ENCODE measurements at places on chromosomes 16 and 17. TPM values are rescaled to one million over a fixed set of nuclear protein-coding genes. Genes with fewer than 3 reads are reported as not detected.
A peak's percentile ranks its signal among the peaks of the same experiment; 100 is the strongest.

GRCh38 chr16:49484936-49485335 lies 111.3 kb downstream of the C16orf78 start:
- DNase-seq = no peak

DNA sequence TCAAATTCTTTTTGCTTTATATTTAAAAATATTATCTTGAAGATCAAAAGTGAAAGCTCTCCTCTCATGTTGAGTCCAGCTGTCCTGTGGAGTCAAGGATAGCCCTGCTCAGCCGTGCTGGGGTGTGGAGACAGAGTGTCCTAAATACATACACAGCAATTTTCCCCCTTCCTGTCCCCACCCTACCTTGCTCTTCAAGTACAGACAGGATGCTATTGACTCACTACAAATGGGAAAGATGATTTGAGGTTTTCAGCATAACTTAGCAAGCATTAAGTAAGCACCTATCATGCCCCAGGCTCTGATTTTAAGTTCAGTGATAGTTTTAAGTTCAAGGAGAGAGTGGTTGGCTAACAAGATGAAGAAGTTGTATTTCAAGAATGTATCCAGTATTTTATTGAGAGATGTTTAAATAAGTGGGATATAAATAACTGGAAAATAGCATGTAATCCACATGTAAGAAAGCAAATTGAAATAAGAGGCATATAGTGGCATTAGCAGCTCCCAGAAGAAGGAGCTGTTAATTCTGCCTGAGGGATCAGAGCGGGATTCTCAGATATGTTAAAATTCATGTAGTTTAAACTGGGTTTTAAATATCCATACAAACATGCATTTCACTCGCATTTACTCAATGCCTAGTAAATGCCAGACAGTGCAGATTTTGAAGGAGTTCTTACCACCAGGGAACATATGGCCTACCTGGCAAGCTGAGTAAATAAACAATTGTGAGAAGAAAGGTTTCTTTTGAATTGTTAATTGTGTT lies 183.5 kb upstream of the ANKFN1 start:
- no peak for DNase-seq

GRCh38 chr17:50108556-50108955 lies 13.4 kb downstream of the PDK2 start:
- DNase-seq = no peak

DNA sequence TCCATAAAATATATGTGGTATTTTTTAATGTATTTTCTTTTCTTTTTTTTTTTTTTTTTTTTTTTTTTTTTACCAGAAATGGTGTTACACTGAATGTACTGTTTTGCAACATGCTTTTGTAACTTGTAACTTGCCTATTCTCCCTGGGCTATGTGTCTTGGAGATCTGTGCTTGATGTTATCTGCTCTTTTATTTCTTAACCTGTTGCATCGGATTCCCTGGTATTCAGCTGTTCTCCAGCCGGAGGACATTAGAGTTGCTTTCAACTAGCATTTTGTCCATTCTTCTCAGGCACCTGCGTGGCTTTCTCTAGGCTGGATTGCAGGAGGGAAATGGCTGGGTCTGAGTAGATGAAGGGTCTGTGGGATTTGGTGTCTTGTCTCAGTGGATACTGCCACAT lies 47.4 kb downstream of the KATNIP start:
- DNase-seq = no peak

GRCh38 chr17:41417127-41417526 lies 7.3 kb downstream of the KRT37 start:
- no peak for DNase-seq

DNA sequence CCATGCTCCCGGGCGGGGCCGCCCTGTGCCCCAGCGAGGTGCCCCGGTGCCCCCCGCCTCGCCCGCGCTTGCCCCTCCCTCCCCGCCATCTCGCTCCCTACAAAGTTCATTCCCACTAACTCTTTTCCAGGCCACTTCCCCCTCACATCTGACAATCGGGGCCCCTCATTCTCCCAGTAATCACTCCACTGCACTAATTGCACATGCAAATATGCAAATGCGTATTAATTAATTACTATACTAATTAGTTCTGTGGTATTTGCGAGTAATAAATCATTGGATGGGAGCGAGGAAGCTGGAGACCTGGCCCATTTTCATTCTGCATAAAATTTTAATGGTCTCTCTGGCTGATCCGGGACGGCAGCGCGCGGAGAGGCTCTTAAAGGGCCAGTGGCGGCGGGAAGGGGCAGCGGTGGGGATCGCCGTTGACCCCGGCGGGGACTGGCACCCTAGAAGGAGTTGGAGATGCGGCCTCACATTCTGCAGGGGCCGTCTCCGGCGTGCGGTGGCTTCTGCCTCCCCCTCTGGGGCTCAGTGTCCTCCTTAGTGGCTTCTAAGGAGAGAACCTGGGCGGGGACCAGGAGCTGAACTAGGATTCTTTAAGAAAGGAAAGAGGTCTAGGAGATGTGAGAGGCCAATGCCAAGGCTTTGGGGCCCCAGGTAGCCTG lies 8.4 kb upstream of the PPP1R1B start:
- no peak for DNase-seq

DNA sequence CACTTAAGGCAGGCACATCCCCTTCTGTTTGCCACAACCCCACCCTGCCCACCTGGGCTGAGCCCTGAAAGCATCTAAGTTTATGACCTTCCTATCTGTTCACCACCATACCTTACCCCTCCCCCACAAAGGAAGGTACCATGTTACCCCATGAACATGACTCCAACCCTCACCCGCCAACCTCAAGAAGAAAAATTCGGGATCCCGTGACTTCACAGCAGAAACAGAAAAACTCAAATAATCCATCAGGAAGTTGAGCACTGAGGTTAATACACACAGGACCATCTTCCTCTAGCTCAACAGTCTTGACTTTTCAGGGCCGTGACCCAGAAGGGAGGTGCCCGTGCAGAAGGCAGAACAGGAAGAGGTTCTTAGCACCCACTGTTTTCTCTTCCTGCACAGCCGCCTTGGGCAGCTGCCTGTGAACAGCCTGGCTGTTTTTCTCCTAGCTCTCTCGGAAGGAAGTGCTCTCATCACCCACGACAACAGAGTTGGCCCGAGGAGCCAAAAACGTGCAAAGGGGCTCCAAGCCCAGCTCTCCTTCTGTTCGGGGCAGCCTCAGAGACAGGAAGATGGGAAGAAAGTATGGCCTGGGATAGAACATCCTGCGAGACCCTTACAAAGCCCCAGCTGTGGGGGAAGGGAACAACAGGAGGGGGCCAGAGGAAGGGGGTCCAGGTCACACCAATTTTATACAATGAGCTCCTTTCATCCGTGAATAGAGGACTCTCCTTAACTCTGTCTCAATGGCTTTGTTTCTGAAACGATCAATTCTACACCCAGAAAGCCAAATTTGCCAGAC lies 101.1 kb downstream of the XYLT1 start:
- DNase-seq = peak; percentile 46

GRCh38 chr16:50810241-50810965 lies 68.5 kb downstream of the CYLD start:
- no peak for DNase-seq

DNA sequence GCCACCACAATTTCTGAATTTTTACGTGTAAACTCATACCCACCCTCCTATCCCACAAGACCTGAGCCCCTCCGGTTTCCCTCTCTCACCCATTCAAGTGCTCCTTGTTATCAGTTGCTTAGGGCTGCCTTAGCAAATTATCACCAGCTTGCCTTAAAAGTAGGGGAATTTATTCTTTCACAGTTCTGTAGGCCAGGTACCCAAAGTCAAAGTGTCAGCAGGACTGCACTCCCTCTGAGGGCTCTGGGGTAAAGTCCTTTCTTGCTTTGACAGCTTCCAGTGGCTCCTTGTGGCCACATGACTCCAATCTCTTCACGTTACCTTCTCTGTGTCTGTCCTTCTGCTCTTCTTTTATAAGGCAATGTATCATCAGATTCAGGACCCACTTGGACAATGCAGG lies 7.9 kb upstream of the TMEM220 start:
- DNase-seq = no peak

DNA sequence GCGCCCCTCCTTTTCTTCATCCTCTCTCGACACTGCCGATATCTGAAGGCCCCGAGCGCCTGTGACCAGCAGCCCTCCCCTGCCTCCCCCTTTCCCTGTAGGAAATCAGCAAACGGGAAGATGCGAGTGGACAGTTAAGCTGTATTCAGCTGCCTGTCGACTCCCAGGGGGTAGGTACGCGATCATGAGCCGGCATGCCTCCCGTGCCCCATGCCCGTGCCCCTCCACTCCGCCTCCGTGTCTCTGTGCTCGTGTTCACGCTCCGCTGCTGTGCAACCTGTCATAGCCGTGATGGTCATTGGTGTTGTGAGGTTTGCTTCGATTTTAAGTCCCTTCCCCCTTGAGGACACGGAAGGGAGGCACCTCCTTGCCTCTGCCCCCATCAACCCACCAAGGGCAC lies 34.4 kb downstream of the CACNA1G start:
- no peak for DNase-seq

GRCh38 chr16:6903671-6904070 lies 429.0 kb upstream of the RBFOX1 start:
- DNase-seq = no peak

DNA sequence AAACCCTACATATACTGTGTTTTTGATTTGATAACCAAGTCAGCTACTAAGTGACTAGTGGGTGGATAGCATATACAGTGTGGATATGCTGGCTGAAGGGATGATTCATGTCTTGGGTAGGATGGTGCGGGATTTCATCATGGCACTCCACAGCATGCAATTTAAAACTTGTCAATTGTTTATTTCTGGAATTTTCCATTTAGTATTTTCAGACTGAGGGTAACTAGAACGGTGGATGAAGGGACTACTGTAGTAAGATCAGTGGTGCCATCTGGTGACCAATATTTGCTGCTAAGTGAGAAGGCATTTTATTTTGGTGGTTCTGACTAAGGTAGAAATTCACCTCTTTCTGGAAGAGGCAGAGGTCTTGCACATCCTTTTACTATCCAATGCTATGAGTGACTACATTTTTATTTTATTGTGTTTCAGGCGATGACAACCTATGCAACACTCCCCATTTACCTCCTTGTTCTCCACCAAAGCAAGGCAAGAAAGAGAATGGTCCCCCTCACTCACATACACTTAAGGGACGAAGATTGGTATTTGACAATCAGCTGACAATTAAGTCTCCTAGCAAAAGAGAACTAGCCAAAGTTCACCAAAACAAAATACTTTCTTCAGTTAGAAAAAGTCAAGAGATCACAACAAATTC lies 3.1 kb downstream of the CDC6 start:
- peak; percentile 66 for DNase-seq

DNA sequence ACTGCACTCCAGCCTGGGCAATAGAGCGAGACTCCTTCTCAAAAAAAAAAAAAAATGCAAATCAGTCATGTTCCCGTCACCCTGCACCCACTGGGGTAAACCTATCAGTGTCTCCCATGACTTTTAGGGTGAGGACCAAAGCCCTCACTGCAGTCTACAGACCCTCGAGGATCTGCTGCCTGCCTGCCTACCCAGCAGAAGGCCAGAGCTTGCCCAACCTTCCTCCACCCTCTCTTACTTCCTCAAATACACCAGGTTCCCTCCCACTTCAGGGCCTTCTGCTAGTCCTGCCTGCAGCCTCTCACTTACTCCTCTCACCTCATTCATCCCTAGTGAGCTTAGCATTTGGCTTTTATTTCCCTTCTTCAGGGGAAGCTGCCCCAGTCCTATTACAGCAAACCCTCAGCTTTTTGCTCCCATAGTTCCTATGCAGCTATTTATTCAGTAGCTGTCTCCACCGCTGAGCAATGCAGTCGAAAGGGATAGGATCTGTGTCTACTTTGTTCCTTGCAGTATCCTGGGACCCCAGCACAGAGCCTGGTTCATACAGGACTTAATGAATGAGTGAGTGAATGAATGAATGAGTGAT lies 17.8 kb upstream of the TOB1 start:
- DNase-seq = no peak

DNA sequence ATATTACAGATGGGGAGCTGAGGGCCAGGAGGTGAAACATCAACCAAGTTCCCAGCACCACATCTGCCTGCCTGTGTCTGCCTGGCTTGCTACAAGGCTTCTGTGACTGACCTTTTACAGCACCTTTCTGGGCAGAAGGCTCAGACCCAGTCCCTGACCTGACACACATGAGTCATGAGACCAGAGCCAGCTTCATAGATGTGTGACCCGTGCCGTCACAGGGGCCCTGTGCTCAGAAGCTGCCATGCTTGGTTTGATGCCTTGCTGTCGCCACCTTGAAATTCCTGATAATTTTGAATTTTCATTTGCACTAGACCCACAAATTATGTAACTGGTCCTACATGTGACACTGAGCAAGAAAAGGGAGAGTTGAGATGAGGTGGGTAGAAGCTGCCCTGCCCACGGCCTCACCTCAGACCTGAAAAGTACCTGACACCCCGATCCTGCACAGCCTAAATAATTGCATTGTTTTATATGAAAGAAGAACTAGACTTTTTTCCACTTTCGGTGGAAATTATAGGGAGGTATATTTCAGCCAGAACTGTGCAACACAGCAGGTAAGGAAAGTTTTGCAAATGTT lies 13.3 kb upstream of the PECAM1 start:
- peak; percentile 65 for DNase-seq

The CLDN9 gene
- total RNA-seq = not detected

The ABI3 gene
- 17.5 TPM for total RNA-seq

The COG7 gene
- 17.2 TPM for total RNA-seq

The TMED6 gene
- 0.56 TPM for total RNA-seq

The MT1F gene
- total RNA-seq = 37.4 TPM

The KREMEN2 gene
- not detected for total RNA-seq

The CFAP52 gene
- not detected for total RNA-seq

All from adrenal gland (tissue), 19 donors.